GM12878 (cell line): ENCODE measurements at places on chromosomes 3 and 15. TPM values are rescaled to one million over a fixed set of nuclear protein-coding genes. Genes with fewer than 3 reads are reported as not detected.
A peak's percentile ranks its signal among the peaks of the same experiment; 100 is the strongest.

PTH1R gene
- not detected in 2 replicates for total RNA-seq

FAM107A gene
- not detected in 2 replicates for total RNA-seq

QRICH1 gene
- total RNA-seq: 89.5 and 96.9 TPM in 2 replicates

SLC2A2 gene
- total RNA-seq: 0.10 and 0.19 TPM in 2 replicates

MESP2 gene
- not detected in 2 replicates for total RNA-seq

SERINC4 gene
- 0.13 and 0.15 TPM in 2 replicates for total RNA-seq

GPR149 gene
- not detected in 2 replicates for total RNA-seq

LEKR1 gene
- 1.1 and 1.2 TPM in 2 replicates for total RNA-seq

IL5RA gene
- total RNA-seq: 0.19 TPM in 1 of 2 replicates, not detected in the other

ARGFX gene
- not detected in 2 replicates for total RNA-seq

BMF gene
- total RNA-seq: 34.9 and 35.7 TPM in 2 replicates

CAMKV gene
- 0.16 TPM in 1 of 2 replicates, not detected in the other for total RNA-seq

NTRK3 gene
- not detected in 2 replicates for total RNA-seq

AADAC gene
- total RNA-seq: 0.13 TPM in 1 of 2 replicates, not detected in the other

TTLL13 gene
- 0.13 and 0.19 TPM in 2 replicates for total RNA-seq

MITF gene
- not detected in 2 replicates for total RNA-seq

TRIM42 gene
- total RNA-seq: not detected in 2 replicates

- DNase-seq: no peak
Observed at GRCh38 chr3:127639173-127640041, 10.4 kb downstream of the PODXL2 start.

GRCh38 chr3:57158813-57159738, 6.1 kb downstream of the IL17RD start:
- no peak for DNase-seq

- no peak for DNase-seq
Observed at GRCh38 chr15:25368850-25369249, 70.0 kb downstream of the UBE3A start.

GRCh38 chr15:69009341-69009740, 5.2 kb upstream of the NOX5 start:
- DNase-seq: no peak

DNA sequence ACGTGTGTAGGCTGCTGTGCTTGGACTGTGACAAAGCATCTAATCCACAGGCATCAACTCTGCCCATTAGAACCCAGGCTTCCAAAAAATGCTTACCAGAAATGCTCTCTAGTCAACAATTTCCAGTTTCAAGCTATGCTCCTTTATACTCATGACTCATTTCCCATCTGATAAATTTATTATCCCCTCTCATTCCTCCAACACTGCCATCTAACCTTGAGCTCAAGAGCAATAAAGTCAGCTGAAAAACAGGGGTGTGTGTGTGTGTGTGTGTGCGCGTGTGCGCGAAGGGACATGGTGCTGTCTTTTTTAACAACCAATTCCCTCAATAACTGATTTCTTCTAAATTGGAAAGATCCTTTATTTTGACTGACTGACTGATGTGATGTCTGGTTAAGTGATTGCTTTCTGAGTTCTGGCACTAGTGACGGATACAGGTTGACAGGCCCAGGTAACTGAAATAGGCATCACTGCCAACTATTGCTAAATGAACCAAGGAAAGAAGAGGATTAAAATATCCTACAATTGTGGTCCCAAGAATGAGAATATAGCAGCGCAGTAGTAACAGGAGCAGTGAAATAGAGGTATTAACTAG, 405.5 kb downstream of the ZNF385D start:
- DNase-seq: no peak

- no peak for DNase-seq
Observed at GRCh38 chr15:73873456-73873855, at the start of gene TBC1D21. Gene TBC1D21, plus strand, starts transcription at chr15:73873564. Its CDS starts 146 bp downstream, at chr15:73873710.

DNA sequence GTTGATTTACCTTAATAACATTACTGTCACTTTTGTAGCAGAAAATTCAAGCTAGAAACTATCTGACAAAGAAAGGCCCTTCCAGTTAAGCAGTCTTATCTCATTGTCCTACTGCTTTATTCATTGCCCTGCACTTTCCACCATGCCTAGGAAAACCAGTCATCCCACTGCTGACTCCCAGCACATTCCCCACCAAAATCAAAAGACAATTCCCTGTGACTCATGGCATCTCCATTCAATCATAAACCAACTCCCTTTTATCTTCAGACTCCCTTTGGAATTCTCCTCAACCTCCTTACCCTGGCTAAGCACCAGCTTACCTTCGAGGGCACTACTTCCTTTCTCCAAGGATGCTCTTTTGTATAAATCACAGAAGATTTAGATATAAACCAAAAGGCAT, 184.3 kb downstream of the PLCH1 start:
- no peak for DNase-seq

GRCh38 chr15:27769652-27770051, 329.5 kb downstream of the OCA2 start:
- DNase-seq: no peak

DNA sequence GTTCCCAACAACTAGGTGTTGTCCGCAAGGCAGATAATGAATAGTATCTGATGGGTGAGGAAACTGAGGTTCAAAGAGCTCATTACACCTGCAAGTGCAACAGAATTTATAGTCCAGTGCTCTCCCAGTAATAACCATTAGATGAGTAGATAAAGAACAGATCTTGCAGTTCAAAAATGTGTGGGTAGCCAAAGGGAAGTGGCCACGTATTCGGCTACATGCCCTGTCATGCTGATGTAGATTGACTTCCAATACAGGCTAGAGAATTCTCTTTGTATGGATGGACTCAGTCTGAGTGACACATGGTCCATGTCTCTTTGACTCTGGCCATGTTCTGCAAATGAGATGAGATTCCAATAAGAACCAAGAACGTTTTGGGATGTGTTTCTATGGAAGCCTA, 187.9 kb upstream of the LPP start:
- DNase-seq: no peak

- DNase-seq: no peak
Observed at GRCh38 chr3:130378677-130379191, 33.3 kb downstream of the COL6A5 start.

DNA sequence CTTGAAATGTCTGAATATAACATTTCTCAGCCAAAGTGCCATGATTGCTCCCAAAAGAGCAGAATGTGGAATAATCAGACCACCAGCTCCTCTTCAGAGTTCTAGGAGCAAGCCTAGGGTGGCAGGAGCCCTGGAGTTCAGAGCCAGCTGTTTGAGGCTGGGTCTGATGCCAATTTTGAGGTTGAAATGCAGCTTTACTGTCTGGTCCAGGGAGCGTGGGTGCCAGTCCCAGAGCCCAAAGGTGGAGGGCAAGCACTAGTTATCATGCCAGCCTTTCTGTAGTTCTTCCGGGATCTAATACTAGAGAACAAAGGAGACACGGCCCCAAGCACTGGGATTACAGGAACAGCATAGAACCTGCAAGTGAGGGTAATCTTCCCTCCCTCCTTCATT, 69.3 kb downstream of the TNFAIP8L3 start:
- DNase-seq: no peak

DNA sequence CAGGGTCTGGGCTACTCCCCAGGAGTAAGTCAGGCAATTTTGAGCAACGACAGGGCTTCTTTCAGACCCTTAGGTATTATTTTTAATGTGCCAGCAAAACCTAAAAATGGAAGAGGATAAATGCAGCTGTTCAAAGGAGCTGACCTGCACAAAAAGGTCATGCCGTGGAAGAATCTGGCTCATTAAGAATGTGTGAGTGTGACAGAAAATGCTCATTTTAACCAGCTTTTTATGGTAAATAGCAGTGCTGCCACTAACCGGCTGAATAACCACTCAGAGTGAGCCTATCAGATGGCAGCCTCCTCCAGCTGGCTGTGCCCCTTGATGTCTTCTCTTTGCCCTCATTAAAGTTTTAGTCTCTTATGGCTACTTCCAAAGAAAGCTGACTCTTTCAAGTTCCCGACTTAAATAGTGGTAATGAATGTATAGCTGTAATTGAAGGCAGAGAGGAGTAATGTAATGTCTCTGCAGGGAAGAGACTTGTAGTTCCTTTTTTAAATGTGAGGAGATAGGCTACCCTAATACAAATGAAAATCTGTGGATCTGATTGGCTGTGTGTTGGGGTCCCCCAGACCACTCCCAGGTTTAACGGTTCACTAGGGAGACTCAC, 9.5 kb upstream of the FSTL1 start:
- no peak for DNase-seq

DNA sequence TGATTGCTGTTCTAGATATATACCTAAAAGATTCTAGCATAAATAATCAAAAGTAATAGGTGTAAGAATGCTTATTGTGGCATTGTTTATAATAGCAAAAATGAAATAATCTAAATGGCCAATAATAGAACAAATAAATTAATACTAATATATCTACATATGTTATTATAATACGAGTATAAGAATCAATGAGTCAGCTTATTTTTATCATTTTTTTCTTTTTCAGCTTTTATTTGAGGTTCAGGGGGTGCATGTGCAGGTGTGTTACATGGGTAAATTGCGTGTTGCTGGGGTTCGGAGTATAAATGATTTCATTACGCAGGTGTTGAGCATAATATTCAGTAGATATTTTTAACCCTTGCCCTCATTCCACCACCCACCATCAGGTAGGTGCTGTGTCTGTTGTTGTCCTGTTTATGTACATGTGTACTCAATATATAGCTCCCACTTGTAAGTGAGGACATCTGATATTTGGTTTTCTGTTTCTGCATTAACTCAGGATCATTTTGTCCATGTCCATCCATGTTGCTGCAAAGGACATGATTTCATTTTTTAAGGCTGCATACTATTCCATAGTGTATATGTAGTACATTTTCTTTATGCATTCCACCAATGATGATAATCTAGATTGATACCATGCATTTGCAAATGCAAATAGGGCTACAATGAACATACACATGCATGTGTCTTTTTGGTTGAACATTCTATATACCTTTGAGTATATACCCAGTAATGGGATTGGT, 122.2 kb upstream of the GMNC start:
- no peak for DNase-seq

GRCh38 chr3:69088063-69088462, 3.3 kb downstream of the ARL6IP5 start:
- DNase-seq: no peak

GRCh38 chr3:42369832-42370231, 40.6 kb downstream of the LYZL4 start:
- no peak for DNase-seq

DNA sequence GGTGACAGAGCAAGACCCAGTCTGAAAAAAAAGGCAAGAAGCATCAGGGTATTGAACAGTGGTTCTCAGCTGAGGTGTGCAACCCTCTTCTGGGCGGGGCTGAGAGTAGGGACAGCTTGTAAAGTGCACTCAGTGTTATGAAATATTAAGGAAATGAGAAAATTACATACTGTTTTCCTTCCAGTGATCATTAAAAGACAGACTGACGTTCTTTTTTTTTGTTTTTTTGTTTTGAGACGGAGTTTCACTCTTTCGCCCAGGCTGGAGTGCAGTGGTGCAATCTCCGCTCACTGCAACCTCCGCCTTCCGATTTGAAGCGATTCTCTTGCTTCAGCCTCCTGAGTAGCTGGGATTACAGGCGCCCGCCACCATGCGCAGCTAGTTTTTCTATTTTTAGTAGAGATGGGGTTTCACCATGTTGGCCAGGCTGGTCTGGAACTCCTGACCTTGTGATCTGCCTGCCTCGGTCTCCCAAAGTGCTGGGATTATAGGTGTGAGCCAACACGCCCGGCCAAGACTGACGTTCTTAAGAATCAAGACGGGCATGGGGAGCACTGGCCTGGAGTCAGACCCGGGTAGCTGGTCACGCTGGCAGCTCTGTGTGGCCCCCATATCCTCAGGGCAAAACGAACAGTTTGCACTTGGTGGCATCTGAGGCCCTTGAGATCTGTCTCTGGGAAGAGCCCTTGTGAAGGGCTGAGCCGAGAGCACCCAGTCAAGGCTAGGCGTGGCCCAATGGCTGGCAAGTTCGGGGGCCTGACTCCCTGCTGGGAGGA, 11.4 kb downstream of the MAN2A2 start:
- no peak for DNase-seq

- DNase-seq: no peak
Observed at GRCh38 chr15:83960192-83960829, 275.3 kb upstream of the GOLGA6L4 start.

GRCh38 chr3:41581700-41582099, 380.2 kb downstream of the ULK4 start:
- DNase-seq: peak; percentile 57

DNA sequence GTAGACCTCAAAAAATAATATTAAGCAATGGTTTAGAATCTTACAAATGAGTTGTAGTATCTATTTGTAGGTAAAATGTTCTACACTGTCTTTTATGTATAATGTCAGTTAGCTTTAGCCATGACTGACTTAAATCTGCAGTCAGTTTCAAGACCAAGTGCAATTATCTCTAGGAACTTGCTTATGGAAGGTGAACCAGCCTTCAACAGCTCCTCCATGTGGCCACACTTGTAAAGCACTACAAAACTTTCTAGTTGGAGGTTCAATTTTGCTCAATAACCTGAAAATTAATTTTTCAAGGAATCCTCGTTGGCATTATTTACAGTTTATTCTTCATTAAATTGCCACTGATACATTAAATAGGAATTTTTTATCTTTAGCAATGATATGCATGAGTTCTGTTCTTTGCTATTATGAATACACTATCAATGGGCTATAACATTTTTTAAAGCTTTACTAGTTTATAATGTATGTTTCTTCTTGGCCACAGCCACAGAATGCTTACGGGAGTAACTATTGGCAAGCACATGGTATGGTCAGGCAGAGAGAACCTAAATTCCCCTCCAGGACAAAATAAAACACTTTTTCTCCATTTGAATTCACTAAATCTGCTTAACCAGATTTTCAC, 315.3 kb upstream of the UBE2E2 start:
- DNase-seq: no peak

DNA sequence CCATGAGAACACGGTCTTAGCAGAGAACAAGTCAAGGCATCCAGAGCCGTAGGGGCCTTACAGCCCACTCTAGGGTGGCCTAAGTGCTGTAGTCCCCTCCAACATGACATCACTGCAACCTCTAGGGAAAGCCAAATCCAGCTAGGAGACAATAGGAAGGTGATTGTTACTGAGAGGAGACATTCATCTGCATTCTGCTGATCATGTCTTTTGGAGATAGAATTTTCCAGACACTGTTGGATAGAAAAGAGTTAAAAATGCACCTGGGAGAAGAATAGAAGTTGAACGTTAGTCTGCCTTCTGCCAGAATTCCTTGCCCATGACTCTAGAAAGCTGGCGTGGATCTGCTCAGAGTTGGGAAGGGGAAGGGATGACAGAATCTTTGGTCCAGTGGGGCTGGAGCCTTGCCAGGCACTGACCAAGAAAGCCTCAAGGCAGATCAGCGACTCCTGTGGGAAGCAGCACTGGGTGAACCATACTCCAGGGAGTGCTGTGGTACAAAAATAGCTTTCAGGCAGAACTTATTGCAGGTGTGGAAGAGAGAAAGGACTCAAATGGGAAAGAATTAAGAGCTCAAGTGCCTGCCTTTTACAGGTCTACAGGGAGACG, 44.8 kb upstream of the RAF1 start:
- no peak for DNase-seq

DNA sequence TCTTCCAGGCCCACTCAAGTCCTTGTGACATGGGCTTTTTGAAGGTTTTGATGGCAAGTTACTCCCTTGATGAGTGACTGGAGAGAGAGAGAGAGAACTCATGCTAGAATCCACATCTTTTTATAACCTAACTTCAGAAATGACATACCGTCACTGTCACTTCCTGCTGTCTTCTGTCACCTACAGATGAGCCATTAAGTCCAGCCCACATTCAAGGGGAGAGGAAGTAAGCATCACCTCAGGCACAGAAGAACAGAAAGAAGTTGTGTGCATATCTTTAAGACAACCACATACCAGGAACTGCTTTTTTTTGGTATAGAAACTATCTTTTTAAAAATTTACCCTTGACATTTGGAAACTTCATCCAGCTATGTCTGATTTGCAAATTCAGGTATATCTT, 16.6 kb upstream of the TXNRD3 start:
- DNase-seq: no peak
